Hippocampal formation (tissue), 2 donors: ENCODE measurements at places on chromosomes 12 and 14.

DNA sequence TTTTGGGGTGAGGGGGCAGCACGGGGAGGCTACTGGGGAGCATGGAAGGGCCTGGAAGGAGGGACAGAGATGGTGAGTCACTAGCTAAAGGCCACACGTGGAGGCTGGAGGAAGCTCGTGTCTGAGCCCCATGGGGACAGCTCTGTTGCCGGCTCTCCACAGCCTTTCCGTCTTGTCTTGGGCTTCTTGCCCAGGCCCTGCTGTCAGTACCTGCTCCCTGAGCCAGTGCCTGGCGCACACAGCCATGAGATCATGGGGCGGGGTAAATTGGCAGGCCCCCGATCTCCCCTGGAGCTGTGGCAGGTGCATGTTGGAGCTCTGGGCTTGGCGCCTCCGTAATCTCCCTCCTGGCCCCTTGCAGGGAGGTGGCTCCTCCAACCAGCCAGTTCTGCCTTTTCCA, 16.1 kb upstream of the KRT80 start:
- no peak for DNase-seq

DNA sequence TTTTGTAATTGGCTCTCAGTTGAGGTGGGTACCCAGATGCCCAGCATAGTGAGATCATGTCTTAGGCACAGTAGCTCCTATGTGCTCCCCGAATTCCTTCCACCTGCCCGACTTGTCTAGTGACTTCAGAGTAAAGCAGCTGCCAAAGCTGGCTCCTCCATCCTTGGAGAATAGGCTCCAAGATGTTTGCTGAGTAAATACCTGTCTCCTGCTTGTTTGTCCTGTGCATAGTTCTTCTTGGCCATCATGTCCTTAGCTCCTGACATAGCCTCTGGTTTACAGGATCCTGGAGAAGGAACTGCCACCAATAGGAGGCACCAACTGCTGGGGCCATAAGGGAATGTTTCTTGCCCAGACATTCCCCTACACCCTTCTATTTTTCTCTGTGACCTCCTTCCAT, 52.6 kb upstream of the CISTR start:
- DNase-seq: no peak

GRCh38 chr12:20950248-20950647, 139.7 kb downstream of the SLCO1B3 start:
- DNase-seq: no peak

GRCh38 chr12:95877622-95878021, 18.9 kb downstream of the SNRPF start:
- DNase-seq: no peak

DNA sequence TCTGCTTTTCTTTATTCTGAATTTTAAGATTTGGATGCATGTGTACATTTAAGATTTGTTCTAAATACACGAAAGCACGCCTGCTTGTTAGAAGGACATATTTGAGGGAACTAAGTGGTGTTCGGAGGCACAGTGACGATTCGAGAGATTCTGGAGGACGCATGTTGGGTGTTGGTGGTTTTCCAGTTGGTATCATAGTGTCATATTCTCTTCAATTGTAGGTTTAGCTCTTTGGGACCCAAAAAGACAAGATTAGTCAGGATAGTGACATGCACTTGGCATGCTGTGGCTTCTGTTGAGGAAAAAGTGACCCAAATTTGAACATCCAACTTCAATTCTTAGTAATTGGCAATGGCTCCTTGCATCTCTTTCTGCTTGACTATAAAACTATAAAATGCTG, 30.1 kb downstream of the PRKCH start:
- no peak for DNase-seq

DNA sequence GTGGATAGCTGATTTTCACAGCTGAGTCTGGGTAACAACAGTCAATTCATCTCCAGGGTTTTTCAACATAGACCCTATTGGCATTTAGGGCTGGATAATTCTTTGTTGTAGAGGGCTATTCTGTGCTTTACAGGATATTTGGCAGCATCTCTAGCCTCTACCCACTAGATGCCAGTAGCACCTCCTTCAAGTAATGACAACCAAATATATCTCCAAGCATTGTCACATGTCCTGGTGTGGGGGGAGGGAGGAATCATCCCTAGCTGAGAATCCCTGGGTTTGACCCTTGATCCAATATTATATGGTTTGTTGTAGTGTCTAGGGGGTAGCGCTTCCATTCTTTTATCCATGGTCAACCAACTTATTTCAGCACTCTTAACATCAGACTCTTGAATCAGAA, 157.2 kb downstream of the ANO4 start:
- DNase-seq: no peak

DNA sequence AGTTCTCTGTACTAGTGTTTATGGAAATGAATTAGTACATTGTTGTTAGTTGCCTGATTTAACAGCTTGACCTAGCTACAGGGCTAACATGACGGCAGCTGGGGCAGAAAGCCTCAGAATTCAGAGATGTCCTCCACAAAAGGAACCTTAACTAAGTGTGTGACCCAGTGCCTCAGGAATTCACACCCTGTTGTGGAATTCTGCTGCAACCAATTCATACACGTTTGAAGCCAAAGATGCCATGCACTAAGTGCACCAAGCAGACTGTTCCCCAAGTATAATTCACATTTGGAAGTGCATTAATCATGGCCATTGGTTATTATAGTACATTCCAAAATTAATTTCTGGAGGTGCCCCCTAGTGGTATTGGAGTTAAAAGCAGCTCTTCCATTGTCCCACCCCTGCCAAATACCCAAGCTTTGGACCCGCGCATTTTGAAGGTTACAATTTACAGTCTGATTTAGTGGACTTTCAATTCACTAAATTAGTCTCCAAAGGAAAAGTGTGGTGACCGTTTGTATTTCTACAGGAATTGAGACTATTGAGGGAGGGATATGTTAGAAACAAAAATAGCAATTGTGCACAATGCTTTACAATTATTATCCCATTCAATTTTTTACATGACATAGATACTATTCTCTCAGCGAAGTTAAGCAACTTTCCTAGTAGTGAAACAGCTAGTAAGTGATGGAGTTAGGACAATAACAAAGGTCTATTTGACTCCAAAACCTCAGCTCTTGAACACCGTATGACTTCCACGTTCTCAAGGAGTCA, 85.9 kb downstream of the PAX9 start:
- no peak for DNase-seq

GRCh38 chr14:25122843-25123242, 72.9 kb upstream of the STXBP6 start:
- no peak for DNase-seq

- no peak for DNase-seq
These were observed 129.0 kb downstream of the AACS start for GRCh38 chr12:125194163-125194773.

DNA sequence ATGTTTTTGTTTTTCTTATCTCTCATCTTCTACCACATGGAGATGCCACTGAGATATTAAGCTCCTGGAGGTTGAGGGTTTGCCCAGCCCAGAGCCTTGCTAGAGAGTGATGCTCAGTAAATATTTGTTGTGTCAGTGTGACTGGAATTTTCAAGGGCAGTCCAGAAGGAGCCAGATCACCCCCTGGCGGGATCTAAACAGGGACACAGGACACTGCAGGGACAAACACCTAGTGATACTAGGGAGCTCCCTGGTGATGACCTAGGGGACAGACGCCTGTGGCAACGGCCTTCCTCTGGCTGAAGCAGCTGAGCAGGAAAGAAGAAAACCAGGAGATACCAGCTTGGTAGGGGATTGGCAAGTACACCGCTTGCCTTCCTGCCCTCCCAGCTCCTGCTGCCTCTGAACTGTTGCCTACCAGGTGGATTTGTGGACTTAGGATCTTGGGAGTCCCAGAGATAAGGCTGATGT, 714.4 kb upstream of the TBX3 start:
- DNase-seq: no peak

GRCh38 chr14:84217066-84217465, 1312.9 kb upstream of the FLRT2 start:
- DNase-seq: no peak

GRCh38 chr14:53541411-53541810, 388.3 kb upstream of the DDHD1 start:
- no peak for DNase-seq

DNA sequence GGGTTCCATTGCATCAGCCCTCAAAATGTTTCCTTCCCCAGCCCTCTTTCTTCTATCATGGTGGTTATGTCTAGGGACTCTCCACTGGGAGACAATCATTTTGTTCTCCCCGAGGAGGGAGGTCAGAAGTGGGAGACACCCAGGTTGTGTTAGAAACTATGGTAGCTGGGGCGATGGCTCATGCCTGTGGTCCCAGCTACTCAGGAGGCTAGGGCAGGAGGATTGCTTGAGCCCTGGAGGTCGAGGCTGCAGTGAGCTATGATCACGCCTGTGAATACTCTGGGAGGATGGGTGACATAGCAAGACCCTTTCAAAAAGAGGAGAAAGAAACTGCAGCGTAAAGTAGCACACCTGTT, 13.0 kb upstream of the LRRC23 start:
- no peak for DNase-seq

DNA sequence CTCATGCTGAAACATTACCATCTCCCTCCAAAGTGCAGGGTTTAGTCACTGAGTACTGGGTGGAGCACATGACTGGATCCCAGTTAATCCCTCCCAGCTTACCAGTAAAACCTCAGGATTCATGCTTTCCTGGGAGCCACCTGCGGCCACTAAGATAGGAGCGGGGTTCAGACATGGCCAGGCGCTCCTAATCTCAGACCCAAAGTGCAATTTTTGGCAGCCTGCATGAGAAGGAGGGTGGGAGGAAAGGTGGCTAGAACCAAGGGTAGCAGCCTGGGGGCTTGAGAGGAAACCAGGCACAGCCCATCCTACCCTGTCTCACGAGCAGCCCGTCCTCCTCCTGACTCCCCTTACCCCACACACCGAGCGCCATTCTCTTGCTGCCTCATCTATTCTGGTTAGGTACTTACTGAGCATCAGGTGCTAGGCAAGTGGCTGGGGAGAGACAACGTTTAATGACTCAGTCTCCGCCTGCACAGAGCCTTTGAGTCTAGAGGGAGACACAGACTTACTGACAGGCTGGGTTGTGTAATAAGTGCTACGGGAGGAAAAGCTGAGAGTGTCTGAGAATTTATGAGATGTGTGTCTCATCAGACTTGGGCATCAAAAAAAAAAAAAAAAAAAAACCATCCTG, 9.9 kb downstream of the GPRC5A start:
- DNase-seq: no peak

DNA sequence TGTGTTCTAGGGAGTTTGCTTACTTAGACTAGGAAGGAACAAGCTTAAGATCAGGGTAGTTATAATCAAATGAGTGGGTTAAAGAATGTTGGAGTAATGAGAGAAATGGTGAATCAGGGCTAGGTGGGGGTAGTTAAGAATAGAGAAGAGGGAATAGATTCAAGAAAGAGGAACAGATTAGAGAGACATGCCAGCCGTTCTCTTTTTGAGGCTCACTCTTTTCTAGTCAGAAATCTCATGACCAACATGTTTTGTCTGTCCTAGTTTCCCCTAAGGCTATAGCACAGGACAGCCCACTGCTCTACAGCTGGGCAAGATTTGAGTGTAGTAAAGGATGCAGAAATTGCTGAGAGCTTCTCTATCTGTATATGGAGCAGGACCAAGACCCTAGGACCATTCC, 258.4 kb downstream of the AKAP6 start:
- DNase-seq: no peak

GRCh38 chr12:18071336-18071735, 18.7 kb downstream of the RERGL start:
- no peak for DNase-seq

DNA sequence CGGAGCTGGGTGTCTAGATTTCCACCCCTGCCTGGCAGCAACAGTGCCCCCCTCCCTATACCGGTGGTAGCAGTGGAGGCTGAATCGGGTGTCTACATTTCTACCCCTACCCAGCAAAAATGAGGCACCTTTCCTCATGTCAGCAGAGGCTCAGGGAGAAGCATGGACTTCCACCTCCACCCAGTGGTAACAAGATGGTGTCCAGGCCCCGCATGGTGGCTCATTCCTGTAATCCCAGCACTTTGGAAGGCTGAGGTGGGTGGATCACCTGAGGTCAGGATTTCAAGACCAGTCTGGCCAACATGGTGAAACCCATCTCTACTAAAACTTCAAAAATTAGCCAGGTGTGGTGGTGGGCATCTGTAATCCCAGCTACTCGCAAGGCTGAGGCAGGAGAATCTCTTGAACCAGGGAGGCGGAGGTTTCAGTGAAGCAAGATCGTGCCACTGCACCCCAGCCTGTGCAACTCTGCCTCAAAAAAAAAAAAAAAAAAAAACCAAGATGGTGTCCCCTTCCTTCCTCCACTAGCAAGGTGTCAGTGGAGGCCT, 35.5 kb upstream of the OR5AU1 start:
- no peak for DNase-seq
